Activated T-cell treated with anti-CD3 and anti-CD28 coated beads, Interleukin-2, amount 50 U/mL, for 1 hour (primary cell): ENCODE measurements at places on chromosomes 1 and 21.
A peak's percentile ranks its signal among the peaks of the same experiment; 100 is the strongest.

DNA sequence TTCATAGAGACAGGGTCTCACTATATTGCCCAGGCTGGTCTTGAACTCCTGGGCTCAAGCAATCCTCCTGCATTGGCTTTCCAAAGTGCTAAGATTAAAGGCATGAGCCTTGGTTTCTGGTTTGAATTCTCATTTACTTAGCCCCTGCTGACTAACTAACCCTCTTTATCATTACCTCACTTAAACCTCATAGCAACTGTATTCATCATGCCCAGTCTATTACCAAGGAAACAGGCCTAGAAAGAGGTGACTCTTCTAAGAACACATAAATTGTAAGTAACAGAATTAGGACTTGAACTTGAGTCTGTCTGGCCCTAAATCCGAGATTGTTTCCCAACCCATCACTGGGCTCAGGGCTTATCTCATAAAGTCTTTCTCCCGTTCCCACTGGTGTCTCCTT lies 44.2 kb downstream of the TMEM53 start:
- no peak for DNase-seq

DNA sequence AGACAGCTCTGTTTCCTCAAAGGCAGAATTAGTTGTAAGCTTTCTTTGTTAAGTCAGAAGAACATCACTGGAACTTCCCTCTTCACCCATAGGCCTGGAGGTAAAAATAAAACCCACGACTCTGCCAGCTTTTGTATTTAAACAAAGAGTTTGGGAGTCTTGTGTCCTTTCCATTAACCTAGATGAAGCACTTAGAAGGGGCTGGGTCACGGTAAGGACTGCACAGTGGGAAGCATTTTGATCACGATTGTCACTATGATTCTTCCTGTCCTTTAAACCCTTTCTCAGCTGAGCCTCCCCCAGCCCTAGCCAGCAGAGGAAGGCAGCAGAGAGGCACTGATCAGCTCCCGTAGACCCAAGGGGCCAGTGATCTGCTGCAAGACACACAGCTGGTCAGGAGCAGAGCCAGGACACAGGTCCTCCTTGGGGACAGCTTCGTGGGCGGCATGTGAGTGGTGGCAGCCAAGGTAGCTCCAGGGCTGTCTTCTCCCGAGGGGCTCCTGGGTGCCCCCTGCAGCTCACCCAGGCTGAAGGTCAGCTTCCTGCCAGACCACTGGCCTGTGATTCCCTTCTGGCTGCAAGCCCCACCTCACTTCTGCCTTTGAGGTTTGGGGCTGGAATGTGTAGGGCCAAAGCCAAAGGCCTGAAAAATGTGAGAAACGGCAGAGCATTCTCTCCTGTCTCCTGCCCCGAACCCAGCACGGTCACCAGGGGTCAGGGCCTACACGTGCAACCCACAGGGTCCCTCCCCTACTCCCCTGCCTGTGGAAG lies 4.0 kb upstream of the LAPTM5 start:
- DNase-seq = no peak

DNA sequence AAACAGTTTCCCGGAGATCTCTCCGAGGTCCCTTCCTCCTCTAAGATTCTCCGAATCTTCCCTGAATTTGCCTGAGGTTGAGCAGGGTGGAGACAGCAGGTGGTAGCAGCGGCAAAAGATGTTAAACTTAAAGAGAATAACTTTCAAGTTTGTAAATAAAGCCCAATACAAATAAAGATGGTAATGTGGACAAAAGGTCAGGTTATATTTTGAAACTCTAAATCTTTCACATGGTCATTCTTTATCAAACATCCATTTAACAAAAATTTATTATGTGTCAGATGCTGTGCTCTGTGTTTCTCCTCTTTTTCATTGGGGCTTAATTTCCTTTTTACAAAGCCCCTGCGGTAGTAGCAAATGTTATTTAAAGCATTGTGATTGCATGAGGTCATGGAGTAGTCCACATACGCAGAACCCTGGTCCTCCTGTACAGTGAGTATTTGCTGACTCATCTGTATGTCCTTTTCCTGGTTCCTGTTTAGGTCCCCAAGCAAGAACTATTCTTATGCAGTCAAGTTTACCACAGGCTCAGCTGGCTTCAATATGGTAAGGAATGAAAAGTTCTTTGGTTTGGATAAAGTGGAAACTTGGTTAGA lies 119.2 kb downstream of the ITSN1 start:
- no peak for DNase-seq

- no peak for DNase-seq
These were observed 37.1 kb upstream of the KANK4 start for GRCh38 chr1:62356257-62356835.

GRCh38 chr1:157431751-157432150 lies 120.6 kb downstream of the FCRL5 start:
- no peak for DNase-seq

GRCh38 chr1:33137800-33138199 lies 44.0 kb downstream of the TRIM62 start:
- peak; percentile 40 for DNase-seq

DNA sequence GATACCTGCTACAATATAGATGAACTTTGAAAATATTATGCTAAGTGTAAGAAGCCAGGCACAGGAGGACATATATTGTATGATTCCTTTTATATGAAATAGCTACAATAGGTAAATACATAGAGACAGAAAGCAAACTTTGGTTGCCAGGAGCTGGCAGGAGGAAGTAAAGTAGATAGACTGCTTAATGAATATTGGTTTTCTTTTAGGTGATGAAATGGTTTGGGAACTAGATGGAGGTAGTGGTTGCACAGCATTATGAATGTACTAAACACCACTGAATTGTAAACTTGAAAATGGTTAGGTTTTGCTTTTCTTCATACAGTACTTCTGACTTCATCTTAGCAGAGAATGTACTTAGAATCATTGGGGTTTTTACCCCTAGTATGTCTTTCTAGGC lies 21.5 kb downstream of the ABCB10 start:
- no peak for DNase-seq

GRCh38 chr1:9867408-9868243 lies 42.4 kb downstream of the CTNNBIP1 start:
- peak; percentile 91 for DNase-seq

- no peak for DNase-seq
These were observed 47.8 kb upstream of the ECE1 start for GRCh38 chr1:21337928-21338572.

- DNase-seq = no peak
These were observed 3.1 kb downstream of the DHX9 start for GRCh38 chr1:182842265-182842664.

DNA sequence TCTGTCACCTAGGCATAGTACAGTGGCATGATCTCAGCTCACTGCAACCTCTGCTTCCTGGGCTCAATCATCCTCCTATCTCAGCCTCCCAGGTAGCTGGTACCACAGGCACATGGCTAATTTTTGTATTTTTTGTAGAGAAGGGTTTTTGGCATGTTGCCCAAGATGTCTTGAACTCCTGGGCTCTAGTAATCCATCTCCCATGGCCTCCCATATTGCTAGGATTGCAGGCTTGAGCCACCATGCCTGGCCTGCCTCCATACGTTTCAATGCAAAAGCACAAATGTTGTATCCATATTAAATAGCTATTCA lies 17.6 kb upstream of the GBP3 start:
- DNase-seq = no peak

- DNase-seq = no peak
These were observed 221.6 kb downstream of the AKT3 start for GRCh38 chr1:243628476-243628907.

DNA sequence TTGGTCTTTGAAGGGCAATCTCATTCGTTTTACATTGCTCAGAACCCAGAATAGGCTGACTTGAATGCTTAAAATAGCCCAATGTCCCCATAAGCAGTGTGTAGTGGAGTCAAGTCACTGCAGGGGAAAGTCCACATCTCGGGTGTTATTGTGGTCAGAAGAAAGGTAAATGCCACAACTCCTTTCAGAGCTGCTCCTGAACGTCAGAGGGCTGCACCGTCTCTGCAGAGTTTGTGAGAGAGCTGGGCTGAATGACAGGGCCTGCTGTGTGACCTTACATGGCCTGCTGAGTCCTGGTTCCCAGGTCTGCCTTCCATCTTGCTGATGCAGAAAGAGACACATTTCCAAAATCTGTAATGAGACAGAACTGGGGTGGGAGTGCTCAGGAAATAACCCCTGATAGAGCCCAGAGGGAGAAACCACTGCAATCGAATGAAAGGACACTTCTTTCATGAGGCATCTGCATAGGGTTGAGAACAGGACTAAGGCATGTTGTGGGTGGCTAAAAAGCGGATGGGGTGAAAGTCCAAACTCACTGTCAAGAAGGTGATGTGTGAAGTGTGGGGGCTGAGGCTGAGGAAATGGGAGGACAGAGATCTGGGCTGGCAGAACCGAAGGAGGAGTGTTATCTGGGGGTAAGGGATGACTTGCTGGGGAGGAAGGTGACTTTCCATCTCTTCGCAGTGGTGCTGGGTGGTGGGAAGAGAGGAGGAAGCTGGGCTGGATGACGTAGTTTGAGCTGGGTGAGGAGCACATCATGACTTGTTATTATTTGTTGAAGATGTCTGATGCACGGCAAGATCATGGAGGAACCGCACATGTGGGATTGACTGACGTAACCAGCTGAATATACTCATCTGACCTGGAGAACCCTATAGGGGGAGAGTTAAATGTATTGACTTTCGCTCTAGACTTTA lies 33.7 kb downstream of the XCL2 start:
- DNase-seq = no peak

DNA sequence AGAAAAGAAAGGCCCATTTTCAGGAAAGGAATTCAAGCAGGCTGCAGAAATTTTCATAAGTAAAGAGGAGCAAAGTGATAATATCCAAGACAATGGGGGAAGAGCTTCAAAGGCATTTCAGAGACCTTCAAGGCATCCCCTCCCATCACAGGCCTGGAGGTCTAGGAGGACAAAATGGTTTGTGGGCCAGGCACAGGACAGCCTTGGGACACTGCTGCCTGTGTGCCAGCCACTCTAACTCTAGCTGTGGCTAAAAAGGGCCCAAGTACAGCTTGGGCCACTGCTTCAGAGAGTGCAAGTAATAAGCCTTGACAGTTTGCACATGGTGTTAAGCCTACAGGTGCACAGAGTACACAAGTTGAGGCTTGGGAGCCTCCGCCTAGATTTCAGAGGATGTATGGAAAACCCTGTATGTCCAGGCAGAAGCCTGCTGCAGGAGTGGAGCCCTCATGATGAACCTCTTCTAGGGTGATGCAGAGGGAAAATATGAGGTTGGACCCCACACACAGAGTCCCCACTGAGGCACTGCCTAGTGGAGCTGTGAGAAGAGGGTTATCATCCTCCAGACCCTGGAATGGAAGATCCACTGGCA lies 51.8 kb upstream of the ZSWIM5 start:
- no peak for DNase-seq

- no peak for DNase-seq
These were observed 66.2 kb downstream of the RGL1 start for GRCh38 chr1:183871142-183871541.

DNA sequence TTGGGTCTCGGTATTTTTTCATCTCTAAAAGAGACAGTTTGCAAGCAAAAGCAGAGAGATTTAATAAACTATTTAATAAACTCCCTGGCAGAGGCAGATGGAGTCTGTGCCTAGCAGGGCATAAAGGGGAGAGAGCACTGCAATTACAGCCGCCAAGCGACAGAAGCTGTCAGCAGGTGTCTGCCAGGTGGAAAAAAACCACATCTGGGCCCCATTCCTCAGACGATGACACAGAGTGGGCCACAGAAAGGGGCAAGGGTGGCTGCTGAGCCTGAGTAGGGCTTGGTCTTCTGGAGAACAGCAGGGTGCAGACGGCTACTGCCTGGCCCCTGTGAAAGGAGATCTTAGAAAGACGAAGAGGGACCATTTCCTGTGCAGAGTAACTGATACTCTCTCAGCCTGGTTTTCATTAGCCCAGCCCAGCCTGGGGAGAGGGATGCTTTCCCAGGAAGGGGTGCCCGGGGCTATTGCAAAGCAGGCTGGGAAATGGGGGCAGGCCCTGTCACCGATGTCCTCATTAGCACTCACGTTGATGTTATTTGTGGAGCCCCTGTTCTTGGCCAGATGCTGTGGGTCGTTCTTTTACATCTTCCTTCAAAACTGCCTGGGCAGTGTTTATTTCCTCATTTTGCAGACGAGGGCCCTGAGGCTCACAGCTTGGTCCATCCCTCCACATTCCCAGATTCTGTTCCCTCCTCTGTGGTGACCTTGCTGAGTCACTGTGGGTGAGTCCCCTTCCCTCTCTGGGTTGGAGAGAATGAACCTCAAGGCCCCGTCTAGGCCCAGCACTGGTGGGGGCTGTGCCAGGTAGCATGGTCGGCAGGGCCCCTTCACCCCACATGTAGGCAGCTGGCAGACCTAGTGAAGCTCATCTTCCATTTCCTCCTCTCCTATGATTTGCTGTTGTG lies 472.7 kb downstream of the PTPRU start:
- no peak for DNase-seq

DNA sequence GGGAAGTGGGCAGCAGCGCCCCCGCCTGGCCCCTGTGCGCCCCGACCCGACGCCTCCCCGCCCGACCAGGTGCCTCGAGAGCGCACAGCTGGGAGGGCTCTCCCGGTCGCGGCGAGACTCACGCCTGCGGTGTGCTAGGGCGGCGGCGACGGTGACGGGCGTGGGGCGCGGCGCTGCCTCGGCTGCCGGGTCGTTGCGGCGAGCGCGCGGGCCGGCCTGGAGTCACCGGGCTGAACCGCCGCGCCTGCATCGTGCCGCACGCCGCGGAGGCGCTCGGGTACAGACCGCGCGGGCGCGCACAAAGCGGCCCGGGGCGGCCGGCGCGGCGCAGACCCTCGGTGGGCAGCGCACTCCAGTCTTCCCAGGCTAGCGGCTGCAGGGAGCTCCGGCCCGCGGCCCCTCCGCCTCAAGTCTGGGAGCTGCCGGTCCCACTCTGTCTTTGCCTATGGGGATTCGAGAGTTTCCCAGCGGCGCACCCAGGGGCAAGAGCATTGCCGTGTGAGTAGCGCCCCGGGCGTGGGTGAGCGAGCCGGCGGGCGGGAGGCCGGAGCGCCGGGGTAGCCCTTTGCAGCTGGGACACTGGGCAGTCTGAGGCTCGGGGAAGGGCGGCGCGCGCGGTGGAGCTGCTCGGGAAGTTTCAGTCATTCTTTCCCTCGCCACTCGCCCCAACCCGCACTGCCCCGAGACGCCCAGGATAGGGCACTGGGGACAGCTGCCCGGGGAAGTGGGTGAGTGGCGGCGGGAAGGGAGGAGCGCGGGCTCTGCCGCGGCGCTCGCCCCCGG lies at the start of gene SLC35F3:
Gene SLC35F3, plus strand, starts transcription at position 44 of the 783 bp plus-strand sequence.
- no peak for DNase-seq

- no peak for DNase-seq
These were observed 271.8 kb downstream of the BRINP2 start for GRCh38 chr1:177442584-177442983.

- DNase-seq = peak; percentile 43
These were observed 49.2 kb upstream of the PAX7 start for GRCh38 chr1:18581420-18581880.

DNA sequence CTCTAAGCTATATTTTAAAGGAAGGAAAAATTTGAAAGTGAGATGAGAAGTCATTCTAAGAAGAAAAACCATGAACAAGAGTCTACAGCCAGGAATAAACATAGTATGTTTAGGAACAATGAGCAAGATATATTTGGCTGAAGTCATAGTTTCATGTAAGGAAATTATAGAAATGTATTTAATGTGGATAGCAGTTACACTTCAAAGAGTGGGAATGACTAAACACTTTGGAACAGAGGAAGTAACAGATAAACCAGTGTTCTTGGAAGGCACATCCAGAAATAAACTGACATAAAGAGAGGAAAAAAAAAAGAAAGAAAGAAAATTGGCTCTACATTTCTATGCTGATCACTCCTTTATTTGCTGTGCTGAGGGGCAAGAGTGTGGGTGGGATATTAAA lies 18.0 kb downstream of the C8A start:
- no peak for DNase-seq

GRCh38 chr21:36881228-36881627 lies 85.2 kb downstream of the HLCS start:
- no peak for DNase-seq
